WERI-Rb-1 (cell line): ENCODE measurements at places on chromosomes 11 and 22.

GRCh38 chr11:27705873-27706820, 5.9 kb upstream of the BDNF start:
- DNase-seq, result peak; percentile 55

DNA sequence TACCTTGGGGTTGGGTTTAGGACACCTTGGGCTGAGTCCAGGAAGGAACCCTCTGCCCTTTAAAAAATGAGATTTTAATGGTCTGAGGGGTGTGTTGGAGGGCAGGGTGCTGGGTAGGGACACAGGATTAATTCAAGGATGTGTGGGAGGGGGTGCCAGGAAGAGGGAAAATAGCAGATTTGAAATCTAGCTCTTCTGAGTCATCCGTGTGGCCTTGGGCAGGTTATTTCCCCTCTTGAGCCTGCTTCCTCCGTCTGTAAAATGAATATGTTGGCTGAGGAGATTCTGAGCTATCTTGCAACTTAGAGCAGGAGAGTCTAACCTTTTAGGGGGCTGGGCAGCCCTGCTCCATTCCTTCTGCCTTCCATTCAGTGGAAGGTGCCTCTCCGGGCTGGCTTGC, 3.0 kb downstream of the TSPAN18 start:
- no peak for DNase-seq

GRCh38 chr11:102709201-102709945, 3.8 kb upstream of the MMP27 start:
- DNase-seq, result no peak

DNA sequence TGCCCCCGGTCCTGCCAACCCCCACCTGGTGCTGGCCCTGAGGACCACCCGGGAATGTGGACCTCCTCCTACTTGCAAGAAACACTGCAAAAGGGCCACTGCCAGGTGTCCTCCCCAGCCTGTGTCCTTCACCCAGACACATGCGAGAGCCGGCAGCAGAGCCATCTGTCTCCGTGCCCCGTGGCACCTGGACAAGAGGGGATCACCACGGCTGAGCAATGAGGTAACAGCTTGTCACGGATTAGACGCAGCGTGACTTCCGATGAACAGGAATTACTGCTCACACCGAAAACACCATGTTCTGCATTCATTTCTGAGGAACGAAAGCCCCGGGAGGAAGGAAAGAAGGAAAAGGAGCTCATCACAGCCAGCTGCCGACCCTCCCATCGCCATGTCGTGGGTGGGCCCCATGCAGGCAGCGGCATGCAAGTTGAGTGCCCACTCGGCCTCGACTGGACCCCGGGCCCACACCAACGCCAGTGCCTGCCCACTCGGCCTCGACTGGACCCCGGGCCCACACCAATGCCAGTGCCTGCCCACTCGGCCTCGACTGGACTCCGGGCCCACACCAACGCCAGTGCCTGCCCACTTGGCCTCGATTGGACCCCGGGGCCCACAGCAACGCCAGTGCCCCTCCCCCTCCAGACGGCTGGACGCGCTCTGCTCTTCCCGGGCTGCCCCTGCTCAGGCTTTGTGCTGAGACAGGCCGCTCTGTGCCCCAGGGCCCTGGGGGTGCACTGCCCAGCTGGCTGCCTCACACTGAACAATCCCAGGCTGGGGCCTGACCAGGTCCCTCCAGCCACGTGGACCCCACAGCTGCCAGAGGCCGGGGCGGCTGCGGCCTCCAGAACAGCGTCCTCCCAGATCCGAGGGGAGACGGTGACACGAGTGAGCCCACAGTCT, 22.0 kb downstream of the CHID1 start:
- peak; percentile 96 for DNase-seq

- DNase-seq, result no peak
Observed at GRCh38 chr22:40325315-40325714, 21.0 kb upstream of the ADSL start.

DNA sequence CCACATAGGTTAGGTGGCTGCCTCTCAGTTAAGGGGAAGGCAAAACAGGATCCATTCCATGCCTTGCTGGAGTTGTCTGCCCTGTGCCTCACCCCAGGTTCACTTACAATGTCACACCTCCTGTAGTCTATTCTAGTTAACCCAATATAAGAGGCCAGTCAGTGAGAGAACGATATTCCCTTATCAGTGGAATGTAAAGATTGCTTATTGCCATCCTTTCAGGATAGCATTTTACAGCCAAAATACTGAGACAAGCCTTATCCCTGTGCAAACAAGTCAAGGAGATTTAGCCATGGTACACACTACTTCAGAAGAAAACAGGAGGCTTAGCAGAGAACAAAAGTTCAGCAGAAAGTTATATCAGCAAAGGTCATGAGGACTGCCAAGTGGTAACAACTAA, 5.5 kb downstream of the CYP2R1 start:
- no peak for DNase-seq

GRCh38 chr22:30906411-30906810, 62.2 kb downstream of the MORC2 start:
- DNase-seq, result no peak

GRCh38 chr22:40050258-40050657, 55.5 kb downstream of the FAM83F start:
- no peak for DNase-seq

DNA sequence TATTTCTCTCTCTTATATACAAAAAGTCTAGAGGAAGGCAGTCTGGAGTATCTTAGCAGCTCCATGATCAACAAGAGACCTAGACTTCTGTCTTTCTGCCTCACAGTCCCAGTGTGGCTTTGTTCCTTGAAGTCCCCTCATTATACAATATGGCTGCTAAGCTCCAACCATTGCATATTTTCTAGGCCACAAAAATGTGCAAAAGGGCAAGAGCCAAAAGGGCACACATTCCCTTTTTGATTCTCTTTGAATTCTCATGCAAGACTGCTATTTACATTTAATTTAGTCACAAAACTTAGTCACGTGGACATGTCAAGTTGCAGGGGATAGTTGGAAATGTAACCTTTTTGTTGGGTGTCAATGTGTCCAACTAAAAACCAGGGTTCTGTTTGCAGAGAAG, 64.2 kb upstream of the OLFML1 start:
- DNase-seq, result no peak

DNA sequence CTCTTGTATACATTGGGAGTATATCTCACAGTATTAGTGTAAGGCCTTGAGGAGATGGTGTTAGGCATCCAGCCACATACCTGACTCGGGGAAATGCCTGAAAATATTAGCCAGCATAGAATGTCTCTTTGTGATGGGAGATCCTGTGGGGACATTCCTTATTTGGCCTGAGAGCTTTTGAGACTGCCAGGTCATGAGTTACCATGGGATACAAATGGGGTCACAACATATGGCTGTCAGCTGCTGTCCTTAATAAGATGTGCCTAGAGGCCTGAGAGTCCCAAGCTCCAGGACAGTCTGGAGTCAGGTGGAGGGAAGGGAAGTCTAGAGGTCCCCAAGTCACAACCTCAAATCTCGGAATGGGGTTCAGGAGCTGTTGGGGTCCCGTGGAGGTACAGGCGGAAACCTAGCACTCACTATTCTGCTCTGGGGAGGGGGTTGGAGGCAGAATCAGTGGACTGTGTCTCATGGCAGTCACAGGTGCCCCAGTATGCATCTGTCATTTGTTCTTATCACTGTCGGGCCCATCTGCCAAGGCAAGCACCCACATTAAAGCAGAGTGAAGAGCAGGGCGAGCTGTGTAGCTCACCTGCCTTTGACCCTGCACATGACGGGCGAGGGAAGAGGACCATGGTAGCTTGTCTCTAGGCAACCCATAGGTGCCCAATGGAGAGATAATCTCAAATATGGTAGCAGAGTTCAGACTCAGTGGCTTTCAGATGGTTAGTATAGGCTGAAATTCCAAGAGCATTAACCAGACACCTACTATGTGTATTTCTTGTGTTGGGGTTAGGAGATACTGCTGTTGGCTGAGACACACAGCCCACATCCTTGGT, 29.9 kb downstream of the KCNQ1OT1 start:
- DNase-seq, result peak; percentile 15

GRCh38 chr11:40190294-40190693, 1269.2 kb downstream of the LRRC4C start:
- no peak for DNase-seq

DNA sequence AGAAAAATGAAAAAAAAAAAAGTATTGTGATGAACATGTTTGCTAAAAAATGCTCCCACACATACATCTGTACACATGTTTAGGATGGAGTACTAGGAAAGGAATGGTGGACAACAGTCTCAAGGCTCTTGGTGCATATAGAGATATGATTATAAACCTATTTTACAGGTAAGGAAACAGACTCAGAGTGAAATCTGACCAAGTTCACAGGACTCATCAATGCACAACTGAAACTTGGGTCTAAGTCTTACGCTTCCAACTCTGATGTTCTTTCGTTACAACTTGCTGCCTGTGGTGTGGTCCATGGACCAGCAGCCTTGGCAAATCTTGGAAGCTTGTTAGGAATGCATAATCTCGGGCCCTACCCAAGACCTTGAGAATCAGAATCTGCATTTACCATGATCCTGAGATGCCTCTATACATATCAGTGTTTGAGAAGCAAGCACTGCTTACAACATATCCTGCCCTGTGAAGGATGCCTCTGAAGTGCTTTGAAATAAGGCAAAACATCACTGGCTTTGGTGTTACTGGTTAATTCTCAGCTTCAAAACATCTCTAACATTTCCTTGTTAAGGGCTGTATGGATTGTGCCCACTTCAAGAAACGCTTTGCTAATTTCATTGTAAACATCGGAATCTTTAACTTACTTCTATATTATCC, 39.9 kb upstream of the NUP160 start:
- no peak for DNase-seq

GRCh38 chr11:19080579-19080993, 20.1 kb upstream of the MRGPRX2 start:
- no peak for DNase-seq

DNA sequence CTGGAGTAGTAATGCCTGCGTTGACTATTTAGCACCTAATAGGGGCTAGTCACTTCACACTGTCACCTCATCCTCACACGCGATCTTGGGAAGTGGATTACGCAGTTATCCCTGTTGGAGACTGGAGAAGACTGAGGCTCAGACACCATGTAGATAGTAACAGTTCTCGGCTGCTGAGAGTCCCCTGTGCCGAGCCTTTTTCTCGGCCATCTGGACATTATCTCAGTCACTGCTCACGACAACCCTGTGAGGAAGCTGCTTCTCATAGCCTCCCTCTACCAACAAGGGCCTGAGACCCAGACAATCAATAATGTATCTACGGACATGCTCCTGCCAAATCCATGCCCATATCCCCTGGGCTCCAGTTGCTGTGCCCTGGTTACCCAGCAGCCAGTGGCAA, 25.9 kb downstream of the SCUBE1 start:
- DNase-seq, result peak; percentile 45

DNA sequence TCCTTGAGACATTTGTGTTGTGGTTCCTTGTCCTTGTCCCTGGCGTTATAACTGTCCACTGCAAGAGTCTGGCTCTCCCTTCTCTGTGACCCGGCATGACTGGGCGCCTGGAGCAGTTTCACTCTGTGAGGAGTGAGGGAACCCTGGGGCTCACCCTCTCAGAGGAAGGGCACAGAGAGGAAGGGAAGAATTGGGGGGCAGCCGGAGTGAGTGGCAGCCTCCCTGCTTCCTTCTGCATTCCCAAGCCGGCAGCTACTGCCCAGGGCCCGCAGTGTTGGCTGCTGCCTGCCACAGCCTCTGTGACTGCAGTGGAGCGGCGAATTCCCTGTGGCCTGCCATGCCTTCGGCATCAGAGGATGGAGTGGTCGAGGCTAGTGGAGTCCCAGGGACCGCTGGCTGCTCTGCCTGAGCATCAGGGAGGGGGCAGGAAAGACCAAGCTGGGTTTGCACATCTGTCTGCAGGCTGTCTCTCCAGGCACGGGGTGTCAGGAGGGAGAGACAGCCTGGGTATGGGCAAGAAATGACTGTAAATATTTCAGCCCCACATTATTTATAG, 23.0 kb downstream of the MYBPC3 start:
- DNase-seq, result no peak

GRCh38 chr22:46346680-46347405, 11.3 kb downstream of the TRMU start:
- no peak for DNase-seq

DNA sequence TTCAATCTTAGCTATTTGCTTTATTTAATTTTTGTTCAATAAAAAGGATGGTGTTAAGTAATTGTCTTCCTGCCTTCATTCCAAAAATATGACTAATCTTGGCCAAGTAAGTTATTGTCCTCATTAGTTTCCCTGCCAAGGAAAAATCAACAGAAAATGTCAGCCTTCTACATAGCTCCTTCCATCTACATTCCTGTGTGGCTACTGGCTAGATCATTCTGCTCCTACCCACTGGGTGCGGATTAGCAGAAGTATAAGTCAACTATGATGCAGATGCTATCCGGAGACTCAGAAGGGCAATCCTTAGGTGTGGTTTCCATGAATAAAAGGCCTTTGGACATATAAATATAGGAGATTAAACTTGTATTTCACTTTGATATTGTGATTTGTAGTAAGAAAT, 154.4 kb downstream of the SBF2 start:
- DNase-seq, result no peak

GRCh38 chr11:579830-580601, 3.7 kb downstream of the PHRF1 start:
- DNase-seq, result no peak

GRCh38 chr11:64971421-64972233, at the start of gene MAJIN:
Gene MAJIN (minus strand): TSS chr11:64972108. CDS start chr11:64959405, 12,703 bp downstream.
- DNase-seq, result no peak

GRCh38 chr22:17786435-17787161, 12.3 kb upstream of the BID start:
- DNase-seq, result peak; percentile 58

GRCh38 chr11:13216019-13216710, 61.4 kb upstream of the BMAL1 start:
- no peak for DNase-seq

DNA sequence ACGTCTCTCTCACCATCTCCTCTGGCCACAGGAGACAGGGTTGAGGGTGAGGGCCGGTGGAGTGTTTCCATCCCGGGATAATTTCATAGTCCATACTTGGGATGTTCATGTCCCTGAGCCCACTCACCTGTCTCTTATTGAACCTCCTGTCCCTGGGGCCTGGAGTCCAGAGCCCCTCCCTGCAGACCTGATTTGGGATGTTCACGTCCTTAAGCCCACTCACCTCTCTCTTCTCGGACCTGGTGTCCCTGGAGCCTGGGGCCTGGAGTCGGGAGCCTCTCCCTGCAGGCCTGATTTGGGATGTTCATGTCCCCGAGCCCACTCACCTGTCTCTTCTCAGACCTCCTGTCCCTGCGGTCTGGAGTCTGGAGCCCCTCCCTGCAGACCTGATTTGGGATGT, 868.2 kb downstream of the BRD1 start:
- no peak for DNase-seq

- no peak for DNase-seq
Observed at GRCh38 chr11:32310214-32310601, 125.1 kb downstream of the WT1 start.

DNA sequence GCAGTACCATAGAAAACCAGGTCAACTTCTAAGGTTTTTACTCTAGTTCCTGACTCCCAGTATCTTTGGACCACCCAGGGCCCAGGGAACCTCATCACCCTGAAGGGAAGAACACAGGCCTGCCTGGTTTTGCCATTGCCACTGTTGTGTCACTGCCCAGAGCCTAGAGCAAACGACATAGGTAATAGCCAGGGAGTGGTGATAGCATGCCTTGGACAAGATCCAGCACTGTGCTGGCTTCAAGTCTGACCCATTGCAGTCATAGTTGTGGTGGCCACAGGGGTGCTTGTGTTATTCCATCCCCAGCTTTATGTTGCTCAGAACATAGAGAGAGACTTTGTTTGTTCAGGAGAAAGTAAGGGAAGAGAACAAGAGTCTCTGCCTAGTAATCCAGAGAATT, 2310.2 kb downstream of the LRRC4C start:
- no peak for DNase-seq
